Placental epithelial cell (primary cell): ENCODE measurements at places on chromosomes 12 and 14. TPM values are rescaled to one million over a fixed set of nuclear protein-coding genes. Genes with fewer than 3 reads are reported as not detected.

The CLEC1B gene
- under 0.01 and 0.33 TPM in 2 replicates for total RNA-seq

The ISM2 gene
- total RNA-seq = under 0.01 and 0.22 TPM in 2 replicates

The COX14 gene
- 25.9 and 28.0 TPM in 2 replicates for total RNA-seq

The HNRNPC gene
- total RNA-seq = 435 and 934 TPM in 2 replicates

The CBLN3 gene
- 0.87 and 2.4 TPM in 2 replicates for total RNA-seq

The MRPL42 gene
- total RNA-seq = 12.2 and 51.8 TPM in 2 replicates

The CNIH1 gene
- 29.1 and 162 TPM in 2 replicates for total RNA-seq

The ETV6 gene
- 5.1 and 5.7 TPM in 2 replicates for total RNA-seq

The SERPINA10 gene
- not detected in 2 replicates for total RNA-seq

The FAM222A gene
- 0.22 and 0.39 TPM in 2 replicates for total RNA-seq

The KRT73 gene
- not detected in 2 replicates for total RNA-seq

The MBIP gene
- total RNA-seq = 14.9 and 15.3 TPM in 2 replicates

The SLC17A8 gene
- total RNA-seq = not detected in 2 replicates

The SIX4 gene
- total RNA-seq = 2.7 and 4.1 TPM in 2 replicates

The BMP4 gene
- total RNA-seq = 0.39 TPM in 1 of 2 replicates, not detected in the other

The CLEC2A gene
- total RNA-seq = 0.22 TPM in 1 of 2 replicates, not detected in the other

The MIPOL1 gene
- total RNA-seq = 6.1 and 11.8 TPM in 2 replicates

The TSHR gene
- 0.22 and 1.2 TPM in 2 replicates for total RNA-seq

The CLEC9A gene
- not detected in 2 replicates for total RNA-seq

The ESR2 gene
- total RNA-seq = not detected in 2 replicates

The TPCN1 gene
- total RNA-seq = 14.4 and 29.4 TPM in 2 replicates

The BMAL2 gene
- 1.2 and 1.6 TPM in 2 replicates for total RNA-seq

The TEX22 gene
- 0.39 and 0.54 TPM in 2 replicates for total RNA-seq

The DEGS2 gene
- under 0.01 and 0.39 TPM in 2 replicates for total RNA-seq

The RIPK3 gene
- total RNA-seq = 7.5 and 13.0 TPM in 2 replicates

The SCNN1A gene
- 47.1 and 59.2 TPM in 2 replicates for total RNA-seq
